ENCODE measurements at places on chromosomes 2 and 18.

GRCh38 chr2:191329841-191330240, 84.6 kb downstream of the MYO1B start:
- DNase-seq: no peak

DNA sequence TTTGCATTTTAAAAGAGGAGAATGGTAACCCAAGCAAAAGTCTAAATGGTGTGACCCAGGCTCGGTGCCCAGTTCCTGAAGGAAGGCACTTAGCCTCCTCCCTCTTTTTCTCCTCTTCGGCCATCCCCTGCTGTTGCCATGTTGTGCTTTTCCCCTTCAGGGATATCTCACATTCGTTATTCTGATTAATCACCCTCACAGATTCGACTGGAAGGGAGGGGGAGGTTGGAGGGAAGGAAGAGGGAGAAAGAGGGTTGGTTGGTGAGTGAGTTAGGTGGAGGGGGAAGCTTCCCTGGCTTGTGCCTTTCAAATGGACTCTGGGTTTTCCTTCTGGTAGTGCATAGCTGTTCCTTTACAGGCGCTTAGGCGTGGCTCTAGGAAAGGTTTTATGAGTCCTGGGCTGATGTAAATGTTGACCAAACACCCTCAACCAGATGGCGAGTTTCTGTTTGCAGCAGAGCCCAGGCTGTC, 39.0 kb upstream of the LYPD6B start:
- no peak for DNase-seq

DNA sequence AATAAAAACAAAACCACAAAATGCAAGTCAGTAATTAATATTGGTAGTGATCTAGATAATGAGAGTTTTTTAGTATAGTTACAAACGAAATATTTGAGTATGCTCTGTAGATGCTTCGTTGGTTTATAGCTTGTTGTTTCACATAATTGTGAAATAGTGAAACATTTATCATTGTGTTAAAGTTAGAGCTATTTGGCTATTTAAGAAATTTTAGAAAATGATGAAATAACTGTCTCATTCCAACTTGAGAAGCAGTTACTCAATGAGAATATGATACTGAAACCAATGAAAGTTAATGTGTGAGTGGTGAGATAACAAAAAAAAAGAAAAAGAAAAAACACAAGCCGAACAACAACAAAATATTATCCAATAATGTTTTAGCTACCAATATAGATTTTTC, 475.6 kb upstream of the ZEB2 start:
- DNase-seq: peak; percentile 76

GRCh38 chr2:1800716-1801388, 56.5 kb upstream of the PXDN start:
- no peak for DNase-seq

DNA sequence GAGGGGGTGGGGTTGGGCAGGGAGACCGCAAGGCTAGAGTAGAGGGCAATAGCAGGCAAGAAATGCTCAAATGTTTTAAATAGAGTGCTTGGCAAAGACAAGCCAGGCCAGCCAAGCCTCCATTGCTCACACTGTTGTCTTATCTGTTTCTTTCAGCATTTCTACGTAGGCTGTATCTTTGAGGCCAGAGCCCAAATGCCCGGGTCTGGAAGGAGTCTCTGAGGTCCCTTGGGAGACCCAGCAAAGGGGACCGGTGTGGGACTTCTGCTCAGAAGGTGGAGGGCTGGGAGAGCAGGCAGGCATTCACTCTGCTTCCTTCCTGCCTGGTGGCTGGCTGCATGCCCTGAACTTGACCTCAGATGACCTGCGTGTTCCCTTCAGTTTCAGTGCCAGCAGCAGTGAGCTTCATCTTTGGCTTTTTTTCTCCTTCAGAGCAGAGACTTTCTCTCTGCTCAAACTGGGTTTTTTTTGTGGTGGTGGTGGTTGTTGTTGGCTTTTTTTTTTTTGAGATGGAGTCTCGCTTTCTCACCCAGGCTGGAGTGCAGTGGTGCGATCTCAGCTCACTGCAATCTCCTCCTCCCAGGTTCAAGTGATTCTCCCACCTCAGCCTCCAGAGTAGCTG, 13.7 kb upstream of the TET3 start:
- DNase-seq: peak; percentile 46

GRCh38 chr2:216830346-216830745, 29.5 kb downstream of the TNP1 start:
- no peak for DNase-seq

DNA sequence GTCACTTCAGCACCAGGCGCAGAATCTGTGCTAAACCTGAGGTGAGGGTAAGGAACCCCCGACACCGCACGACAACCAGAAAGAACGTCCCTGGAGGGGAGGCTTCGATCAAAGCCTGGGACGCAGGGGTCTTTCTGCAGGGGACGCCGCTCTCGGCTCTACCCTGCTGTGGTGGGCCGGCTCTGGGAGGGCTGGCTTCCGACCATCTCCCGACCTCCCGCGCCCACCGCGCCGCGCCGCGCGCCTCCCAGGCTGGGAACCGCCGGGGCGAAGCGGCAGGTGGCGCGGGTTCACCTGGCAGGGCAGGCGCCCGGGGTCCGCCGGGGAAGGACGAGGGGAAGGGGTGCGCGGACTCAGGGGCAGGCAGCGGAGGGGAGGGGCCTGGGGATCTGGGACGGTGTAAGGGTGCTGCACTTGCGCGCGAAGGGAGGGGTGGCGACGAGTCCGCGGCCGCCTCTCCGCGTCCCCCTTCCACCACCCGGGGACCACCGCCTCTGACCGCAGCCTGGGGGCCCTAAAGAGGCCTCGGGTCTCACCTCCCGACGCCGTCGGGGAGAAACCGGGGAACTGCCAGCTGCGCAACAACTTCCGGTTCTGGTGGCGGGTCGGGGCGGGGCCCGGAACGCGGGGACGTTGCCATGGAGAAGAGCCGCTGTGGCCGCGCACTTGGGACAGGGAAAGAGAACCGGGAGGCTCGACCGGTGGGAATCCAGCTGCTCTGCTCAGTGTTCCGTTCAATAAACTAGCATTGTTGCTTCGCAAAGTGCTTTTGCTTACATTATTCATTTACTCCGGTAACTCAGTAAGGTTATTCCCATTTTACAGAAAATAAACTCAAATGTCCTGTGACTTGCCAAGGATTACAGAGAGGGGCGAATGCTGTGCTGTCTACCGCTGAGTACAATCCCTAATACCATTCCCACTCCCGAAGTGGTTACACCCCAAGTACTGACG, at the start of gene ZNF396:
Gene ZNF396 (minus strand): TSS at position 596 of the 954 bp plus-strand sequence. CDS start 3,045 bp downstream, outside the sequence.
- peak; percentile 62 for DNase-seq

- no peak for DNase-seq
Observed at GRCh38 chr2:26279886-26280285, 35.1 kb downstream of the HADHB start.

DNA sequence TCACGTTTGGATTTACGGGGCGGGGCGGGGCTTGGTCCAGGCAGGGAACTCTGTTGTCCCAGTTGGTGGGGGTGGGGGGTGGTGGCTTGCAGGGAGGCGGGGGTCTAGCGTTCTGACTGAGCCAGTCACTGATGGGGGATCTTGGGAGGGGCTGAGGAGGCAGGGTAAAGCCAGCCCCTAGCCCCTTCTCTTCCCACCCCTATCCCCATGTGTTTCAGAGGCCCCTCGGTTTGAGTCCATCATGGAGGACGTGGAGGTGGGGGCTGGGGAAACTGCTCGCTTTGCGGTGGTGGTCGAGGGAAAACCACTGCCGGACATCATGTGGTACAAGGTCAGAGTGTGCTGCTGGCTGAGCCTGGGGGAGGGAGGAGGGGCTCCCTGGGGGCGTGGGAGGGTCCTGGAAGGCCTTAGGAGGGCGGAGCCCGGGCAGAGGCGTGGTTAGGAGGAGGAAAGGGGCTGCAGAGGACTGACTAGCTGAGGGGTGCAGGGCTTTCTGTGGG, 22.0 kb upstream of the GMPPA start:
- no peak for DNase-seq

DNA sequence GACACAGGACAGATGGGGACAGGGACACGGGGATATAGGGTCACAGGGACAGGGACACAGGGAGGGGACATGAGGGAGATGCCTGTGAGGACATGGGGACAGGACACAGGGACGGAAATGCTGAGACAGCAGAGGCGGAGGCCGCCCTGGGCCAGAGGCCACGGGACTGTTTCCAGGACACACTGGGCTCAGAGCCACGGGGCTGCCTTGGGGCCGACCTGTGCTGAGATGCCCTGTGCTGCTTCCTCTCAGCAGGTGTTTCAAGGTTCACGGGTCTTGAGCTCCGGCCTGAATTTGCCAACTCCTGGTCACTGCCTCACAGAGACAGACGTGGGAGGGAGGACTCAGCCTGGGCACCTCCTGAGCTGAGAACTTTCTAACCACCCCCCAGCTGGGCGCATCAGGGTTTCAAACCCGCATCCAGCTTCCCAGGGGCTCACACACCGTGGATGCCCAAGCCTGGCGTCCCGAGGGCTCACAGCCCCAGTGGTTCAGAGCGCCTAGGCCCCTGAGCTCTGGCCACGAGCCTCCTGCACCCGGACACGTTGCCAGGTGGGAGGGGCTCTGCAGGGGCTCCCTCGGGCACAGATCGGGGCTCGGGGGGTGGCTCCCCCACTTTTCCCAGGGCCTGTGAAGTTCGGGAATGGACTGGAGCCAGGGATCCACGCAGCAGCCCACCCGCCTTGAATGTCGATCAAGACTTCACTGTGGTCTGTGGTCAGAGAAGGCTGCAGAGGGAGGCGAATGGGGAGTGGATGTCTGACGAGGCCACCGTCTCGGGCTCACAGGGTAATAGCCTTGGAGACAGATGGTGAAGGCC, 64.1 kb downstream of the SLC66A2 start:
- no peak for DNase-seq

GRCh38 chr2:73749314-73749713, 12.2 kb upstream of the TPRKB start:
- no peak for DNase-seq

GRCh38 chr2:215736653-215737290, 276.6 kb downstream of the MREG start:
- peak; percentile 69 for DNase-seq

DNA sequence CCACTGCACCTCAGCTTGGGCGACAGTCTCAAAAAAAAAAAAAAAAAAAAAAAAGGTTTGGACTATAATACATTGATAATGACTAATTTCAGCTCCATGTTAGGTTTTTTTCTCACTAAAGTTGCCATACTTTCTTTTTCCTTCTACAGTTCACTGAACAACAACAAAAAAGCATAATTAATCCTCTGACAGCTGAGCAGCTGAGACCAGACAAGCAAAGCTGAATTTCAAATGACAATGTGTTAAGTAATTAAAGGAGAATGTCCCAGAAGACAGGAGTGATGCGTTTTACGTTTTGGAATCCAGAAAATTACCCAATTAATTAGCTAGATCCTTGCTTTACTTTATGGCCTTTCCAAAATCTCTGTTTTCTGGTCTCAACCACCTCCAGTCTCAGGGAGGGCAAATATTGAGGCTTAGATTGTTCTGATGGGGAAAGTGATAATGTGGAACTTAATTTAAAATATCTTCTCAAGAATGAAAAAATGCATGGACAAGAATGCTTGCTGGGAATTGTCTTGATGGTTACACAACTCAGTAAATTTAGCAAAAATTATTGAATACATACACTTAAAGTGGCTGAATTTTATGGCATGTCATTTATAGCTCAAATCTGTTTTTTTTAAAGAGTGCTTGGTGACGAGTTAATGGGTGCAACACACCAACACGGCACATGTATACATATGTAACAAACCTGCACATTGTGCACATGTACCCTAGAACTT, 17.4 kb upstream of the RMDN2 start:
- DNase-seq: peak; percentile 67

- DNase-seq: no peak
Observed at GRCh38 chr2:3442185-3442584, 62.7 kb downstream of the TRAPPC12 start.

GRCh38 chr2:122478771-122479170, 723.3 kb downstream of the TSN start:
- DNase-seq: peak; percentile 50

- DNase-seq: no peak
Observed at GRCh38 chr2:207123335-207123744, 42.4 kb downstream of the KLF7 start.

Measured in AG10803 (cell line).